ENCODE measurements at places on chromosomes 12 and 14.

- no peak for DNase-seq
These were observed 89.7 kb upstream of the DHRS4 start for GRCh38 chr14:23863836-23864235.

- DNase-seq, result no peak
These were observed 9.7 kb downstream of the CLEC6A start for GRCh38 chr12:8465301-8465996.

DNA sequence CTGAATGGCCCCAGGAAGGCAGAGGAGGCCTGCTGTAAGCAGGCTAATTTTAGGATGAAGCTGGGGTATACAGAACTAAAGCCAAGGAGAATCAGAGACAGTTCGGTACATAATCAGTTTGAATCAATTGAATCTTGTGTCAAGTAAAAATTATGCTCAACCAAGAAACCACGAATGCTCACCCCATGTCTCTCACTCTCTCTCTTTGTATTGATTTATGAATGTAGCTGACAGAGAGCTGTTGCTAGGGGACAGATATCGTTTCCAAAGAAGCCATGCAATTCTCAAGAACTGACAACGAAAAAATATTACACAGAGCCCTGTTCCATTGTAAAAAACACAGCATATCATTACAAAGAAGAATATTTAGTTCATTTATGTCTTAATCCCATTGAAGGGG lies 151.1 kb upstream of the PKP2 start:
- no peak for DNase-seq

GRCh38 chr14:55336691-55337090 lies 65.5 kb downstream of the FBXO34 start:
- no peak for DNase-seq

GRCh38 chr12:38932320-38932719 lies 26.9 kb upstream of the CPNE8 start:
- DNase-seq, result no peak

Measured in midbrain (tissue), 1 donor.